ENCODE measurements at places on chromosomes 1 and 21. TPM values are rescaled to one million over a fixed set of nuclear protein-coding genes. Genes with fewer than 3 reads are reported as not detected.

The ZNF648 gene
- 0.34 TPM for total RNA-seq

DNA sequence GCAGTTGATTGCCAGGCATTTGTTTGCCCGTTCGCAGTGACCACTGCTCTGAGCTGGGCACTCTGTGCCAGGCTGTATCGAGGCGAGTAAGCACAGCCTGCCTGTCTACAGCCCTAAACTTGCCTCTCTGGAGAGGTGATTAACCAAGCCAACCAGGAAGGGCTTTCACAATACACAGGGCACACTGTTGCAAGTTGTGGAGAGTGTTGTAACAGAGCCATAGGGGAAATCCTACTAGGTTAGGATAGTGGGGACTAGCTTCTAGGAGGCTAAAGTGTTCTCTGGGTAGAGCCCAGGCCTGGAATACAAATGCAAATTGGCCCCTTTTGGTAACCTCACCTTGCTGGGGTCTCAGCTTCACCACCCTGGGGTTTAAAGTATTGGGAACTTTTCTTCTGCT lies 23.8 kb downstream of the PRDM2 start:
- DNase-seq, result no peak
- peaks cover 4% of the 10 kb centered on the region for H3K36me3 ChIP-seq

GRCh38 chr1:64231153-64231552 lies 27.7 kb downstream of the UBE2U start:
- H3K4me3 ChIP-seq, result no peak overlapping the region
- H3K27me3 ChIP-seq, result peaks cover 12% of the 10 kb centered on the region
- H3K27ac ChIP-seq, result no peak overlapping the region
- no peak for DNase-seq

The CATSPER4 gene
- not detected for total RNA-seq

The CFAP141 gene
- not detected for total RNA-seq

DNA sequence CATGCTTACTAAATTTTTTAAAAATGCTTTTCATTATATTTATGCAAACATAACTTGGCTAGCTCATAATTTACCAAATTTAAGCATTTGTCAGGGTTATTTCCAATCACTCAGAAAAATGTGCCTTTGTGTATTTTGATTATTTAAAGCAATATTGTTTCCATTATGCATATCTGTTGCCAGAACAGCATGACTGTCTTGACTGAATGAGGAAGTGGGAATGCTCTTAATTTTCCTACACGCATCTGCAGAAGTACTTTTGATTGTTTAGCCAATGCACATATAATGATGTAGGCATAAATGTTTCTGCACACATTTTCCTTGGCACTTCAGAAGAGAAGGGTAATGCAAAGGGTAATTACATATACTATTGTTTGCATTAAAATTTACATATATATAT lies 92.5 kb upstream of the ADGRL2 start:
- no peaks in the 10 kb centered on the region for H3K36me3 ChIP-seq
- H3K27me3 ChIP-seq, result no peaks in the 10 kb centered on the region
- no peak overlapping the region for H3K27ac ChIP-seq
- peaks cover 16% of the 10 kb centered on the region for H3K4me1 ChIP-seq
- DNase-seq, result no peak
- no peak overlapping the region for H3K4me3 ChIP-seq

DNA sequence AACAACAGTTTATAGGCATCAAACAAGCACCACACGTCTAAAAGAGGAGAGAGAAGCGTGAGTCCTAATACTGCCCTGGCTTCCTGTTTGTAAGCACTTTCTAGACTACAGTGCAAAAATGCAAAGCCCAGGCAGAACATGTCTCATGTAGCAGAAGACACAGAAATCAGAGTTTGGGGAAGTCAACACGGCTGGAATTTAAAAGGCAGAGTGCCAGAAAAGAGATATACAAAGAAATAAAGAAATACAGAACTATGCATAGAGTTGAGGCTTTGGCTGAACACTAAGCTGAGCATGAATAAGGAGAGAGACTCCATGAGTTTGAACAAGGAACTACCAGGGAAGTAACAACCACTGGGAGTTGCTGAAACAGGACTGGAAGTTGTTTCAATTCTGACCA lies 566.6 kb upstream of the NR5A2 start:
- no peak overlapping the region for H3K27ac ChIP-seq
- no peaks in the 10 kb centered on the region for H3K36me3 ChIP-seq
- no peak for DNase-seq
- H3K4me3 ChIP-seq, result no peak overlapping the region

Data from type B pancreatic cell (in vitro differentiated cells).